ENCODE measurements at places on chromosomes 6 and 20. TPM values are rescaled to one million over a fixed set of nuclear protein-coding genes. Genes with fewer than 3 reads are reported as not detected.

Gene HSPA12B
- total RNA-seq, result 3.4 TPM

Gene CYP39A1
- total RNA-seq, result 3.1 TPM

Gene PROCR
- 4.4 TPM for total RNA-seq

Gene SOX4
- total RNA-seq, result 272 TPM

Data from parietal lobe (tissue), 2 donors.